Activated CD4-positive, alpha-beta T cell treated with anti-CD3 and anti-CD28 coated beads, Interleukin-2, amount 10 ng/mL, durations not matched to agents 24 days and 14 days (primary cell): ENCODE measurements at places on chromosomes 3 and 15. TPM values are rescaled to one million over a fixed set of nuclear protein-coding genes. Genes with fewer than 3 reads are reported as not detected.

GRCh38 chr15:28110481-28110881 lies 11.4 kb upstream of the OCA2 start:
- no peak for DNase-seq

IL17RE gene
- total RNA-seq = 1.1 TPM in 2 replicates

DNA sequence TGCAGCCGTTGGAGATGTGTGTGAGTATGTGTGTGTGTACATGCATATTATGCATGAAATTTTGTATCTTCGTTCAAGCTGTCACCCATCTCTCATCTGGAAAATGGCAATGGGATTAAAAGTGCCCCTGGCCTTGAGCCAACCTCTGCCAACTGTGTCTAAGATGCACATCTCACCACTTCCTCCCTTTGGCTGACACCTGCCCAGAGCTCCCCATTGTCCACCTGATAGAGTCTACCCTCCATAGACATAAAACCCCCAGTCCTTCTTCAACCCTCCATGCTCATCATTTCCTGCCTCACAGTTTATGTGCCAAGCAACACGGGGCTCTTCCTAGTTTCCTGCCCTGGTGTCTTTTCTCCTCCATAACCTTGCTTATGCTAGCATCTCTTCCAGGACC lies 187.5 kb upstream of the HES1 start:
- DNase-seq = no peak

GRCh38 chr3:194838236-194838635 lies 152.6 kb downstream of the FAM43A start:
- no peak for DNase-seq

LMCD1 gene
- total RNA-seq = 0.52 and 0.93 TPM in 2 replicates

TMOD2 gene
- total RNA-seq = 4.0 and 4.6 TPM in 2 replicates

GOLGA8T gene
- not detected in 2 replicates for total RNA-seq

- DNase-seq = no peak
These were observed 8.6 kb downstream of the IRAK2 start for GRCh38 chr3:10173095-10173925.
